ENCODE measurements at places on chromosomes 6 and 20.

DNA sequence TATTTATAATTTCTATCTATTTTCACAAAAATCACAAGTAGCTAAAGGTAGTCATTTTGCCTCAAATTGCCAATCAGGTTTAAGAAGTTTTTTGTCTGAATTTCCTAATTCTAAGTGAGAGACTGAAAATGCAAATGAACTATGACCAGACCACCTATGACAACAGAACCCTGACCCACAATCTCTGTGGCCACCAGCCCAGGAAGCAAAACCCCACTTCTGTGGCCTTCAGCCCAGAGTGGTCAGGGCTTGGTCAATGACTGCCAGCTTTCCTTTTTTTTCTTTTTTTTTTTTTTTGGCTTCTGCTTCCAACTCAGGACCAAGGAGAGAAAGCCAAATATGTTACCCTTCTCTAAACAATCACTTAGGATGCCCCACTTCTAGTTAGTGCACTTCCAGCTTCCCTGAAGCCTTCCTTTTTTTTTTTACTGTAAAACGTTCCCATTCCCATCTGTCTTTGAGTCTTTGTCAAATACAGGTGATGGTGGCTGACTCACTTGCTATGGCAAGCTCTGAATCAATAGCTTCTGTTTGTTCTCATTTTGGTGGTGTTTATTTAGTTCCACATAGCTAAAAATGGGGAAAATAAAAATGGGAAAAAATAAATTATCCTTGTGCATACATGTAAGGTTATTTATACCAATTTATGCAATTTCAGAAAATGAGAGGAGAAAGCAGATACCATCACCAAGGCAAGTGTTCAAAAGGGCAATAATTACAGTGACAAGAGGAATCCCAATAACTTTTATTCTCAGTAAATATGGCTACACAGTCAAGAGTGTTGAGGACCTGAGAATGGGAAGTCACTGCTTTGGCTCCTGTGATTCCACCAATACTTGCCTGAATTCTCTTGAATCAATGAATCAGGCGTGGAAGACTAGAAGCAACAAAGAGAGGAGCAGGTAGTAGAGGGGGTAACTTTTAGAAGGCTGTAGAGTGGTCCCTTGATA, 170.3 kb upstream of the PDE7B start:
- DNase-seq: no peak

GRCh38 chr6:15908871-15909270, 220.0 kb upstream of the MYLIP start:
- DNase-seq: no peak

GRCh38 chr6:92667843-92668242, 751.5 kb downstream of the EPHA7 start:
- DNase-seq: no peak

GRCh38 chr6:138844192-138844591, 48.3 kb downstream of the ECT2L start:
- no peak for DNase-seq

- DNase-seq: no peak
Measured at GRCh38 chr6:90194371-90194841, 102.2 kb downstream of the BACH2 start.

GRCh38 chr6:111651185-111652034, 45.7 kb upstream of the TRAF3IP2 start:
- peak; percentile 72 for DNase-seq

DNA sequence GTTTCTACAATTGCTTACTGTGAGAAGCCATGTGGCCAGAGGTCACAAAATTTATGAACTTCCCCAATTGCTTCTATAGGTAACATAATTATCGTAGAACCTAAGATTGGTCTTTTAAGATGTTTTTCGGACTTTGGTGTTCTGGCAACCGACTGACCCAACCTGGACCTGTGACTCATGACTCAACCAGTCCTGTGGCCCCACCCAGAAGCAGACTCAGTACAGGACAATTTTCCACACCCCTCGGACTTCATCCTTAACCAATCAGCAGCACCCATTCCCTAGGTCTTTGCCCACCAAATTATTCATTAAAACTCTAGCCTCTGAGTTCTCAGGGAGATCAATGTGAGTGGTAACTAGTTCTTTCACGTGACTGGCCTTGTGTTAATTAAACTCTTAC, 26.4 kb upstream of the AKAP12 start:
- DNase-seq: no peak

- DNase-seq: no peak
Measured at GRCh38 chr6:30741063-30741779, 1.3 kb downstream of the FLOT1 start.
